Non-pigmented ciliary epithelial cell (primary cell): ENCODE measurements at places on chromosomes 3 and 15.

DNA sequence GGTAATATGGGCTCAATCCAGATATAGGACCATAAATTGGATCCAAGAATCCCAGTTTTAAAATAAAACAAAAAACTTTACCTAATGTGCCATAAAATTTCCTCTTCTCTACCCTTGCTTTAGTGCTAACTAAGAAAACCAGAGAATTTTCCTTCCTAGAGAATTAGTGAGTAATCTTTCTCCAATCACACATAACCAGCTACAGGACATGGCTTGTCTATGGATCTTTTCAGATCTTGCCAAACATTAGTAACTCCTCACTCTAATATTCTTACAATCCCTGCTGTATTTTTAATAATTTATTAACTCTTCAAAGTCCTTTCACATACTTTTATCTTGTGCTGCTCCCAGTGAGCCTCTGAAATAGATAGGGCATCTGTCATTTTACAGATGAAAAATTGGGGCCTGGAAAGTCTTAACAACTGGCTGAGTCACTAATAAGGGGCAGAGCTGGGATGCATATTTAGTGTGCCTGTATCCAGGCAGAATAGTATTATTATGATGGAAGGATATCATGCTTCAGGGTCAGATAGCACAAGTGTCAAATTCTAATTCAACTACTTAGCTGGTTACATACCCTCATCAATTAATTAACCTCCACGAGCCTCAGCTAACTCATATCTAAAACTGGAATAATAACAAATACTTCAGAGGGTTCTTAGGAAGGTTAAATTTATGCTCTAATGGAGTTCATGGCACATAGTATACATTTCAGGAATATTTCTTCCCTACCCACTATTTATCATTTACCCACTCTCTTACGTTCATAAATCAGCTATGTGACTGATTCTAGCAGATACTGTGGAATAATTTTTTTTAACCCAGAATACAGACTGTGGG, 5.6 kb downstream of the ZBED2 start:
- DNase-seq: no peak

- DNase-seq: no peak
Measured at GRCh38 chr15:68389041-68389930, 42.7 kb downstream of the ITGA11 start.

- no peak for DNase-seq
Measured at GRCh38 chr3:72998466-72998865, 1.9 kb downstream of the PPP4R2 start.

DNA sequence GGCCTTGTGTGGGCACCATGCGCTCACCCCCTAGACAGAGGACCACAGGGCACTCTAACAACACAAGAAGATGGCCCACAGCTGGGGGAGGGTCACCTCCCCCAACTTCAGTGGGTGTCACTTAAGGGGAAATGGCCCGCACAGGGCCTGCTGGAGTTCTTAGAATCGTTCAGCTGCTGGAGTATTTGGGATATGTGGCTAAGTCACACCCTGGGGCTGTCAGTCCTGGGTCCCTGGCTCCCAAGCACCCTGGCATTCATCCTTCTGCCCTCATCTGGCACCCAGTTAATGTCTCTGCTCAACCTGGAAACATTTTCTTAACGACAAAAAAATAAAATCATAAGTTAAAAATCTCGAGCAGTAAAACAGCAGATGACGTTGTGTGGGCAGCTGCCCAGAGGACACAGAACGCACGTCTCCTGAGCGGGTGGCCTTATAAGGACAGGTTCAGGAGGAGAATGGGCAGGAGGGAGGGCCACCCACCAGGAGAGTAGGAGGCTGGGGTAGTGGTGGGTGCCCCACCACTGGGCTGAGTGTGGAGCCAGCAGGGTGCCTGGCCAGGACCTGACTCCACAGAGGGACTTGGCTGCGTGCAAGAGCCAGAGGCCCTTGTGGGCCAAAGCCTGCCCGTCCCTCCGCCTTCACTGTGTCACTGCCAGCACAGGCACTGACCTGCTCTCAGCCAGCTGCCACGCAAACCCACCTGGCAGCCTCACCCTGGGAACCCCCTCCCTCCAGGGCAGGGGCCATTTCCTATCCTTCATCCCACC, 11.5 kb downstream of the KBTBD13 start:
- DNase-seq: no peak

- no peak for DNase-seq
Measured at GRCh38 chr3:175535351-175535750, 676.2 kb downstream of the NAALADL2 start.

- DNase-seq: no peak
Measured at GRCh38 chr3:14608298-14608697, 43.3 kb upstream of the CCDC174 start.

- no peak for DNase-seq
Measured at GRCh38 chr15:53789654-53790375, 30.4 kb upstream of the WDR72 start.

DNA sequence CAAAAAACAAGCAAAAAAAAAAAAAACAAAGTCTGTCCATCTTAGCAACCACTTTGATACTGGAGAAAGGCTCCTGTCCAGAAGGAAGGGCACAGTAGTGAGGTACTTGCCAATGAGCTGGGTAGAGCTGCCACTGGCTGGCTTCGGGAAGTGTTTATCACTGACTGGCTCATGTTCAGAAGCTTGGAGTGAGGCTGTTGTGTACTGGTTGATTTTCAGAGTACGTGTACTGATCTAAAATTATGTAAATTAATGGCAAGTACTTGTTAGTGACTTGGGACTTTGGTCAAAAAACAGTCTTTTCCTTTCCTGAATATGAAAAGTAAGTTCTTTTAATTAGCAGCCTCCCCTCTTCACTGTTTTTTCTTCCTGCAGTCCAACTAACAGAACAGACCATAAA, 979 bp upstream of the ZNF621 start:
- no peak for DNase-seq

GRCh38 chr3:139443186-139443585, 33.1 kb downstream of the RBP2 start:
- DNase-seq: no peak

- DNase-seq: no peak
Measured at GRCh38 chr3:71752831-71753700, 589 bp upstream of the GPR27 start.

GRCh38 chr15:34070003-34070402, 31.0 kb upstream of the AVEN start:
- DNase-seq: no peak

GRCh38 chr3:50246517-50246954, 10.5 kb downstream of the GNAI2 start:
- DNase-seq: peak; percentile 93

DNA sequence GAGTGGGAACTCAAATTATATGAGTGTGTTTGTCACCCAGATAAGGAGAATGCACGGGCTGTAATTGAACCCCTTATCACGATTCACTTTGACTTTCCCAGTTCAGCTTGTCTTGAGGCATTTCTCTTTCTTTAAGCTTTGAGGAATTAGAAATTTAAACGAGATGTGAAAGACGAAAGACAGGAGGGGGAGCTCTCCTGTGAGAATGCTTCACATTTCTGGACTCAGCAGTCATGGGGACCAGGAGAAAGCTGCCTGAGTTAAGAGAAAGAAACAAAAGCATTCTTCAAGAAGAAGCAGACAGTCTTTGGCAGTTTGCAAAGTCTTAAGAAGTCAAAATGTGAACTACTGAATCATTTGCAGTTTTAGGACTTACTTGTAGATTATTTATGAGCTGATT, 205.6 kb downstream of the NECTIN3 start:
- no peak for DNase-seq

- no peak for DNase-seq
Measured at GRCh38 chr15:89693696-89694095, 3.1 kb downstream of the WDR93 start.

- no peak for DNase-seq
Measured at GRCh38 chr3:171935261-171936123, 92.3 kb downstream of the TMEM212 start.

DNA sequence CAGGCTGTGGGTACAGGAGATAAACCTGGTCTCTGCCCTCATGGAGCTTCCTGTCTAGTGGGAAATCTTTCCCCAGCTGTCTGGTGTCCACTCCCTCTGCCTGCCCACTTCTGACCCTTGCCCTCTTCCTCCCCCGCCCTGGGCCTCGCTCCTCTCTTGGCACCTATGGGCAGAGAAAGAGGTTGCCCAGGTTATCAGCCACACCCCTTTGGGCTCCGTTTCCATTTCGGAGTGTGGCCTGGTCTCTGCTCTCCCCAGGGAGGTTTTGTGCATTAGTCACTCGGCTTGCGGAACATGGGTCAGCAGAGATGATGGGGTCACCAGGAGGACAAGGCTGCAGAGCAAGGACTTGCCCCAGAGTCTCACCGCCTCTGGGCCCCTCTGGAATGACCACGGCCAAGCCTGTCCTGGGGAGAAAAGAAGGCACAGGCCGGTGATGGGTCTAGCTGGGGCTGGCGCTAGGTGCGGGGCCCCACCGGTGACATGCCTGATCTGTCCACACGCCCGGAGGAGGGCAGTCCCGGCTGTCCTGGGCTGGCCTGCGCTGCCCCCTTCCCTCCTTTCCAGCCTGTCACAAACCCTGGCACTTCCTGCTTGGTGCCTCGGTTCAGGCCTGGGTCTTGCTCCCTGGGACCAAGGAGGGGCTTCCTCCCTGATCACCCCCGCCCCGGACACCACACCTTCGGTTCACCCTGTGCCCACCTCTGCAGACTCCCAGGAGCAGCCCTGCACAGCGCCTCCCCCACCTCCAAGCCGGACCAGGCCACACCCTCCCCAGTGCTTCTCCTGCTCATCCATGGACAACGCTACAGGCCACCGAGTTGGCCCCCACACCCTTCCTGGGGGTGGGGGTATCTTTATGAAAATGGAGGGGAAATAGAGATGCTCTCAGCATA, 35.6 kb upstream of the MUC4 start:
- peak; percentile 36 for DNase-seq

- DNase-seq: peak; percentile 4
Measured at GRCh38 chr3:72661115-72661457, 187.2 kb downstream of the SHQ1 start.

DNA sequence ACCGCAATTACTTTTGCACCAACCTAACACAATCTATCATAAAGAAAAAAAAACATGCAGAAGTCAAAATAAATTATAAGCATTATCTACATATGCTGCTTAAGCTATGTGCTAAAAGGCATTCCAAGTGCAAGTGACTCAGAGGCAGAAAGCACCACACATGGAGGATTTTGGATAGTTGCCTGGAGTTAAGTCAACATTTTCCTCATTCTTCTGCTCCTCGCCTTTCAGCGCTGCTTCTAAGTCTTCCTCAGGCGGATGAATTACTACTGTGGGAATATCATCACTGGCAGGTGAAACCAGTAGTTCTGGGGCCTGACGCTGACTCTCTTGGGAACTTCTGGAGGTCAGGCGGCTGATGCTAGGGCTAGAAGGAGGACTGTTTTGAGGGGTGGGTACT, 53.1 kb downstream of the SLC4A7 start:
- DNase-seq: peak; percentile 97

GRCh38 chr3:125042725-125043406, 12.9 kb downstream of the HEG1 start:
- no peak for DNase-seq
